ENCODE measurements at places on chromosomes 16 and 17.
A peak's percentile ranks its signal among the peaks of the same experiment; 100 is the strongest.

DNA sequence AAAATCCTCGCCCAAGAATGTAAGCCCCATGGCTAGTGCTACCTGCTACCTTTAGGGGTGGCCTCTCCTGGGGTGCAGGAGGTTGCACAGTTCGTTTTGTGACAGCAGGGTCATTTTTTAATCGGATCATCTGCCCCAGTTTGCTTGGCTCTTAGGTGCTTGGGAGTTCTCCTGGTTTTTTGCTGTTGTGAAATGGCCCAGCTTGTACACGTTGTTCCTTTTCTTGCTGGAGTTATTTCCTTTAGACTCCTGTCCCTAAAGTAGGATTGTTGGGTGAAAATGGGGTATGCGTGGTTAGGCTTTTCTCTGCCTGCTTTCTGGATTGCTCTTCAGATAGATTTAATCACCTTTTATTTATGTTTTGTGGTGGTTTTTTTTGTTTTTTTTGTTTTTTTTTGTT lies 25.8 kb downstream of the ABCC1 start:
- DNase-seq = no peak

GRCh38 chr17:64599187-64599676 lies 62.9 kb downstream of the SMURF2 start:
- DNase-seq = no peak

- no peak for DNase-seq
These were observed 112.4 kb upstream of the NOL11 start for GRCh38 chr17:67605256-67605912.

GRCh38 chr17:75078284-75079022 lies 9.3 kb upstream of the SLC16A5 start:
- peak; percentile 93 for DNase-seq

DNA sequence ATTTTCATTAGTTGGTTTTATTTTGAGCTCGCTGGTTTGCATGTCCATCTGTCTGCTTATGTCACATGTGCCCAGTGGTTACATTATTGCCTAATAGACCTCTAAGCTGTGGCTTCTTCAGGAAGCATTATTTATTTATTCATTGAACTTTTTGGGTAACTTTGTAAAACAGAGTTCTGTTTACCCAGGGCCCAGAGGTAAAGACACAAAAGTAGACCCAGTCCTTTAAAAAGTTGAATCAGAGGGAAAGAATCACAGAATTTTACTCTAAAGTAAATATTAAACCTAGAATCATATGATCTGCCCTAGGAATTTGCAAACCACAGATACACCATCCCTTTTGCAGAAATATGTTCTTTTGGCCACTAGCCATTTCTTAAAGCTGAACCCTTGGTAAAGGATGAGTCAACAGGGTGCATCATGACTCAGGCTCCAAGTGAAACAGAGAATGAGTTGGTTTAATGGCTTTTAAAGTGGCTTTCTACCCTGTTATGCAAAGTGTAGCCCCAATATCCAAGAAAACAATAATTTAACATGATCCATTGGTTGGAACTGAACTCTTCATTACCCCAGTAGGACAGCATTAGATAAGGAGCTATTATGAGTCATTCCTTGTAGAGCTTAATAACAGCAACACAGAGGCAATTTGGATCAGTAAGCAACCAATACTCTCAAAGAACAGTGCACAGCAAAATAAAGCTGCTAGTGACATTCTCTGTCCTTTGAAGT lies 236.3 kb downstream of the KCNJ2 start:
- DNase-seq = peak; percentile 85

DNA sequence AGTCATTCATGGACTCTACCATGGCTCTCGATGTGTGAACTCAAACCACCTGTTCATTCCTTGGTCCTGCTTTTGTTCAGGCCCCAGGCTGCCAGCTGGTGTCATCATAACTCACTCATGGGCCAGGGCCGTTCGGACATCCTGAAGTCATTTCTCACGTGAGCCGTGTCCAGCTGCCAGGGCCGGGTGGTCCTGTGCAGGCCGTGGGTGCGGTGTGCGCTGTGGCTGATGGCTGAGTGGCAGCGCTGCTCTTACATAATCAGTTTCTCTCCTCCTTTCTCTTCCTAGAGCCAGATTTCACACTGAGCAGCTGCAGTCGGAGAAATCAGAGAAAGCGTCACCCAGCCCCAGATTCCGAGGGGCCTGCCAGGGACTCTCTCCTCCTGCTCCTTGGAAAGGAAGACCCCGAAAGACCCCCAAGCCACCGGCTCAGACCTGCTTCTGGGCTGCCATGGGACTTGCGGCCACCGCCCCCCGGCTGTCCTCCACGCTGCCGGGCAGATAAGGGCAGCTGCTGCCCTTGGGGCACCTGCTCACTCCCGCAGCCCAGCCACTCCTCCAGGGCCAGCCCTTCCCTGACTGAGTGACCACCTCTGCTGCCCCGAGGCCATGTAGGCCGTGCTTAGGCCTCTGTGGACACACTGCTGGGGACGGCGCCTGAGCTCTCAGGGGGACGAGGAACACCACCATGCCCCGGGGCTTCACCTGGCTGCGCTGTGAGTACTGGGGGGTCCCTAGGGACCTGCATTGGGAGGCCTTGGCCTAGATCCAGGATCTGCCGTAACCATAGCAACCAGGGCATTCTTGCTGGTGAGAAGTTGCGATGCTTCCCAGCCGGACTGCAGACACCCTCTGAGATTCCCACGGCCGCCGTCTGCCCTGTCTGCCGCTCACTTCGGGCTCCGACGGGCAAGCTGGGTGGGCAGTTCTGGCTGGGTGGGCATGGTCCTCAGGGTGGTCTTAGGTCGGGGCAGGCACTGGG lies at the start of gene IL34:
TSS of gene IL34 (plus strand) at position 300 of the 982 bp plus-strand sequence. CDS start at position 689, 389 bp downstream.
- DNase-seq = no peak

DNA sequence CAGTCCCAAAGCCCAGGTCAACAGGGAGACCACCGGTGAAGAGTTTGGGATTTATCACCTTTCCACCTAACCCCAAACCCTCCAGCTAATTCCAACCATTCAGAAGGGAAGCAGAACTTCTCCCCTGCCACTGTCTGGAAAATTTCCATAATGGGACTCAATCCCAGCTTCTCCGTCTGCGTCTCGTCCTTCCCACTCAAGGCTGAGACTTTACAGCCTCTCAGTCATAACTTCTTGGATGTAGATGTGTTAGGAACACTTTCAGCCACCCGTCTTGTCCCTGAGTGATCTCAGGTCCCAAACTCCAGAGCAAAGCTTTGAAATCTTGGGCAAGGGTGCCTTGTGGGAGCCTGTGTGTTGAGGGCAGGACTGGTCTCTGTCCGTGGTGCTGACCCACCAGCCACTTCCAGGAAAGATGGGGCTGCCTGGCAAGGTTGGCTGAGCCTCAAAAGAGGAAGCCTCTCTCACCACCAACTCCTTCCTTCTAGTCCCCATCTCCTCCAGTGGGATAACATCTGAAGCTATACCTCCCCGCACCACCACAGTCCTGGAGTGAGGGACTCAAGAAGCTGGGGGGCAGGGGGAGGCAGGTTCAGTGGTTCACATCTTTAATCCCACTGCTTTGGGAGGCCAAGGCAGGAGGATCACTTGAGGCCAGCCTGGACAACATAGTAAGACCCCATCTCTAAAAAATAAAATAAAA lies 9.3 kb downstream of the GAS2L2 start:
- peak; percentile 57 for DNase-seq

GRCh38 chr17:6681671-6682070 lies 30.1 kb downstream of the C17orf100 start:
- no peak for DNase-seq

GRCh38 chr17:69406941-69407340 lies 7.6 kb upstream of the MAP2K6 start:
- no peak for DNase-seq

- DNase-seq = no peak
These were observed 656 bp upstream of the PRR29 start for GRCh38 chr17:63997341-63998048.

- no peak for DNase-seq
These were observed 9.6 kb downstream of the LLGL2 start for GRCh38 chr17:75535119-75535537.

DNA sequence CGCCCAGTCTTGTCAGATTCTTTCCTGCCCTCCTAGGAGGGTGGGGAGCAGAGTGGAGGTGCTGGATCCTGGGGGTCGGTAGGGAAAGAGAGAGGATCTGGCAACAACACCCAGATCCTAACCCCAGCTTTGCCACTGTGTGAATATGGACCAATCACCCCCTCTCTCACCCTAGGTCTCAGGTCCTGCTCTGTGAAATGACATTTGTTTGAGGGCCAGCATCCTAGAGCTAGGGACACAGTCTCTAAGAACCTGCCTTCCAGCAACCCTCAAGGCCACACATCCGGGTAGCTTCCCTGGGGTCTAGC lies 28.4 kb upstream of the MAP3K14 start:
- DNase-seq = no peak
